WTC11 (cell line): ENCODE measurements at places on chromosomes 1 and 21.

- DNase-seq, result no peak
These were observed 198.5 kb downstream of the SMYD3 start for GRCh38 chr1:246308533-246309075.

- DNase-seq, result no peak
These were observed 221.5 kb upstream of the BRINP3 start for GRCh38 chr1:190699165-190699564.

DNA sequence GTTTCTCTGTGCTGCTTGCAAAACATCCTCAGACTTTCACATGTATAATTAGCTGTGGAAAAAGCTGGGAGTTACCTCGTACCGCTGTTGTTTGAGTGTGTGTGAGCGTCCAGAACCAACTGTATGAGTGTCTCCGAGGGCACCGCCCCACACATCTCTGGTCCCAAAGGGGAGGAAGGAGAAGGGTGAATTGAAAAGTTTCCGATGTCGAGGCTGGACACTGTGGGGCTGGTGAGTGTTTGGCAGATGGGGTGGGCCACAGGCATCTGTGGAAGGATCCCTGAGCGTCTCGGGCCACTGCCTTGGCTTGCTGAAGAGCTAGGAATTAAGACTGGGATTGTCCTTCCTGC, 1.2 kb downstream of the ATP2B4 start:
- peak; percentile 16 for DNase-seq

DNA sequence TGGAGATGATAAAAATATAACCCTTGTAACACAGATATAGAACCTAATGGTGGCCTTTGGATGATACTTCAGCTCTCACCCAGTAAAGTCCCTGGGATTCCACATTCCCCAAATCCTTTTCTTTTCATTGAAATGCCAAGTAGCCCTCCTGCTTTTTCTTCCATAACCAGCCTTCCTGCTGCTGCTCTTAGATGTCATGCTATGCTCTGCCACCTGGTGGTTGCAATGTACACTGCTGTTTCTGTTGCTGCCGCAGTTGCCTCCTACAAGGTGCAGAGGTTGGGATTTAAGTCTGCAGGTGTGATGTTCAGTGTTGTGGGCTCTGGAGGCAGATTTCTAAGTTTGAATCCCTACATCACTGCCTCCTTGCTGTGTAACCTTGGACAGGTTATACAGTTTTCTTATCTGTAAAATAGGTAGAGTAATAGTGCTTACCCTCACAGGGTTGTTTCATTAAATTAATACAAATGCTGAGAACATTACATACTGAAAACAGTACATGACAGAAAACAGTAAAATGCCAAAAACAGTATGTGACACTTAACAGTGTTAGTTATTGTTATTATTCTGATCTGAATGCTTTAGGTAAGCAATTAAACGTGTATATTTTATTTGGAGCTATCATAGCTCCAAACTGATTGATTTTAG, 64.3 kb downstream of the CAMSAP2 start:
- DNase-seq, result peak; percentile 94

DNA sequence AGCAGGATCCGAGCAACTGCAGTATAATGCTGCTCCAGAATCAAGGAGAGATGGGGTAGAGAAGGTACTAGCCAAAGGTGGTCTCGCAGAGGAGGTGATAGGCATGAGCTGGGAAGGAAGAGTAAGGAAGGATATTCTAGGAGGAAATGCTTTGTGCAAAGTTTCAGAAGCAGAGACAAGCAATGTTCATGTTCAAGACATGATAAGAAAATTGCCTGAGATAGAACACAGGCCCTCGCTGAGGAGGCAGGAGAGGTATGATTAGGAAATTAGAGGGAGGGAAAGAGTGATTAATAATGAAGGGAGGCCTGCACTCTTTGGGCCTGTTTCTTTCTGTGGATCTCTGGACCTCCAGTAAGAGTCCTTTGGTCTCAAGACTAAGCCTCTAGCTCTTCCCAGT, 12.9 kb upstream of the ETV3 start:
- DNase-seq, result no peak

GRCh38 chr1:47963568-47964358, 33.4 kb downstream of the TRABD2B start:
- DNase-seq, result no peak

DNA sequence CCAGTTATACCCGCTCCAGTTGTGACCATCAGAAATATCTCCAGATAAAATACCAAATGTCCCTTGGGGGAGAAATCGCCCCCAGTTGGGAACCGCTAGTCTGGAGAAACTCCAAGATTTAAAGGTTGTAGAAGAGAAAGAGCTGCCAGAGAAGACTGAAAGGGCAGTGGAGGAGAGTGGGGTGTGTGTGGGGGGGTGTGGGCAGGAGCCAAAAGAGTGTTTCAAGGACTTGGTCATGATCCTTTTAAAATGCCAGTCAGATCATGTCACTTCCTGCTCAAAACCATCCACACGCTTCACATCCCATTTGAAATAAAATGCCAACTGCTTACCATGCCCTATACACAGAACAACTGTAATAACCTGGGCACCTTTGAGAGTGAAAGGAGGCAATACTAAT, 3.4 kb upstream of the HEYL start:
- no peak for DNase-seq

- DNase-seq, result no peak
These were observed 214.9 kb upstream of the RAB4A start for GRCh38 chr1:229056046-229056445.

- no peak for DNase-seq
These were observed 79.1 kb upstream of the GPR88 start for GRCh38 chr1:100458661-100459357.

GRCh38 chr1:91790392-91790791, 95.6 kb downstream of the TGFBR3 start:
- DNase-seq, result no peak

- DNase-seq, result no peak
These were observed 21.6 kb upstream of the MAGOH start for GRCh38 chr1:53259932-53260331.

- no peak for DNase-seq
These were observed 230.3 kb downstream of the CENPF start for GRCh38 chr1:214833178-214833756.

DNA sequence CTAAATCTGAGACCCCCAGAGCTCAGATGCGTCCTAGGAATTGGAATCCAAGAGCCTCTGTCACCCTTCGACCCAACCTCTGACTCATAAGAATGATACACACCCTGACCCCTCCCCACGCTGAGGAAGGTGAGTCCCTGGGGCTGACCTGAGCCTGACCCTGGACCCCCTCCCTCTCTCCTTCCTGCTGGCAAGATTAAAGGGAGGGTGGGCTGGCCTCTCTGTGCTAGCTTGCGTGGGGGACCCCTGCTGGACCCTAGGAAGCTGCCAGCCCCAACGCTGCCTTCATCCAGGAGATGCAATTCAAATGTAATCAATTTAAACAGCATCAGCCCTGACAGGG, 627 bp downstream of the PLEKHA6 start:
- DNase-seq, result no peak

GRCh38 chr1:76048219-76048618, 26.3 kb upstream of the ST6GALNAC3 start:
- no peak for DNase-seq

DNA sequence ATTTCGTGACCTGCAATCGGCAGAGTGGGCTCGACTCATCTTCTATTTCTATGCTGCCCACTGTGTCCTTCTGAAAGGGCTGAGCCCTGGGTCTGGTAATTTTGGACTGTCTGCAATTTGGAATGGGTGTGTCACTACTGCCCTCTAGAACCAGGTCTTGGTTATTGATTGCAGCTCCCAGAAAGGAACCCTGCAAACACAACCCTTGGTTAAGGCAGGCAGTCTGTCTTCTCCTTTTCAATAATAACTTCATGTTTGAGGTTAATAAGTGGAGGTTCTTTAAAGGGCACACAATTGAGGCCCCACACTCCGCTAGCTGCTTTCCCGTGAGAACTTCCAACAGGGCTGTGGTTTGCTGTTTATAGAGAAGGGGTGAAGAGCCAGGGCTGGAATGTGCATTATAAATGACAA, 79.9 kb upstream of the LYST start:
- no peak for DNase-seq

DNA sequence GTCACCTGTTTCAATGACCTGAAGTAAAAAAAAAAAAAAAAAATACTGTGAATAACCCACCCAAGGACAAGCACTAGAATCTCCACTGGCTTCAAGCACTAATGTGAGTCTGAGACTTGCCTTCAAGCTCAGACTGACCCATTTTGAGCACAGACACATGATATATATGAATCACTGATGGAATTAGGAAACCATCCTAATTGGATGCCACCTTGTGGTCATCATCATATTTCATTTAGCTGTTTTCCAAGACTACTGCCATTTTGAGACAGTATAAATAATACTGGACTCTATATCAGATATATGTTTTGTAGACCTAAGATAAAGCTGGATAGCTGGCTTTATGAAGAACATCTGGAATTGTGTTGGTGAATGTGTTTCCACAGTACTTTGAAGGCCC, 1232.0 kb downstream of the KCNT2 start:
- no peak for DNase-seq

GRCh38 chr1:151581451-151581850, 30.4 kb upstream of the SNX27 start:
- DNase-seq, result no peak

DNA sequence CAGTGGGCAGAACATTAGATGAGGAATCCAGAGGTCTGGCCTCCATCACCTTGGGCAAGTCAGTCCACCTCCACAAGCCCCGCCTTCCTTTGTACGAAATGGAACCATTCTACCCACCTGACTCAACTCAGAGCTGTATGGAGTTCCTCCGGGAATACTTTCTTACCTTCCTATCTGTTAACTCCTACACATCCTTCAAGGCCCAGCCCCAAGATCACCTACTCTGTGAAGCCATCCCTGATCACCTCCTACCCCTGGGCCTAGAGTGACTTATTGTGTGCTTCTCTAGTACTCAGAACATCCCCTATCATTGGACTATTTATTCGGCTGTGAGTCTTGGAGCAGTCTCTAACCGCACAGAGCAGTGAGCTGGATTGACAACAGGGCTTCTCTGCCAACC, 66.7 kb downstream of the GLIS1 start:
- no peak for DNase-seq

GRCh38 chr1:214067853-214068703, 80.3 kb downstream of the PROX1 start:
- no peak for DNase-seq

- no peak for DNase-seq
These were observed 358.7 kb downstream of the BARHL2 start for GRCh38 chr1:90358448-90358847.

- no peak for DNase-seq
These were observed 18.9 kb upstream of the IPP start for GRCh38 chr1:45769261-45769932.

DNA sequence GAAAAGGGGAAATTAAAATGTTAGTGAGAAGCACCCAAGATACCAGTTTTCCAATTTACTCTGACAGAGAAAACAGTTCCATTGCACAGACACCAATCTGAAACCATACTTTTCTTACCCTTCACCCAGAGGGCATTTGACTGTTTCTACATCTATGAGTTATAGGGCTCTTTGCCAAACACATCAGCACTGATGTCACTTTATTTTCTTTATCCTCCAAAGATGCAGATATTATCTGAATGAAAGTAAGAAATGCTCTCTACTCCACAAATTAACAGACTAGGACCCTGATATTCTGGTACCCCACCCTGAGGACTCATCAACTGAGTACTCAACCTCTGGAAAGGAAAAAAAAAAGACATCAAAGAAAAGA, 24.2 kb upstream of the PEX19 start:
- no peak for DNase-seq

- DNase-seq, result no peak
These were observed 34.0 kb upstream of the RAP1A start for GRCh38 chr1:111585447-111586086.

- DNase-seq, result no peak
These were observed 259.3 kb upstream of the AJAP1 start for GRCh38 chr1:4395158-4395557.

DNA sequence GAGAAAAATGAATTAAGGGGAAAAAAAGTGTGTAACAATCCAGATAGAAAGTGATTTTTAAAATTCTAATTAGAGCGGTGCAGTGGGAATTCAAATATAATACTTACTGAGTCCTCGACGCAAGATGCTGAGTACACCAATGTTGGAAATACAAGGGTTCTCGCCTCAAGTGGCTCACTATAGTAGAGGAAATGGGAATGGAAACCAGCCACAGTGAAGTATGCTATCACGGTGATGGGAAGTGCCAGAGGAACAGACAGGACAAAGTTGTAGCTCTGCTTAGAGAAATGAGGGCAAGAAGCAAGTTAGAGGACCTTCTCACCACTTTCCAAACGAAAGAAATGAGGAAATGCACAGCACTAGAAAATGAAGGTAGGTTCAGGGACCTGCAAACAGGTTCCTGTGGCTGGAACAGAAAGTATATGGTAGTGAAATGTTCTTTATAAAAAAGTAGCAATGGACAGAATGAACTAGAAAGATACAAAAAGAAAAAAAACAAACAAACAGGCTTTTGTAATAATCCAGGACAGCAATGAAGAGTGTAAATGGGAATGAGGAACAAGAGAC, 13.5 kb downstream of the EGLN1 start:
- no peak for DNase-seq

DNA sequence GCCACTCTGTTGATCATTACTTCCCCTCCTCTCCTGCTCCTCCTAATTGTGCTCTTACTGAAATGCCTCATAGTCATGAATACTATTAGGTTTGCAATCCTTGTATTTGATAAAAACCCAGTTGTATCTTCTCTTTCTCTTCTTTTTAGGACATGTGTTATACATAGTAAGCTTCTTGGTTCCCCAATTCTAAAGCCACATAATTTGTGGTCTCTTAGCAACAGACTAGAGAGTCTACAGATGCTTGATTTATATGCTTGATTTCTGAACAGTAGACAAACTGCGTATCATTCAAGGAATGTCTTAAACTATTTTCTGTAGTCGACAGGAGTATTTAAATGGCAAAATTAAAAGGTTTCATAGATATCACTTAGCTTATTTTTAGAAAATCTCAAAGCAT, 1598.9 kb downstream of the PLA2G4A start:
- no peak for DNase-seq

GRCh38 chr21:42535602-42536171, 22.0 kb downstream of the SLC37A1 start:
- no peak for DNase-seq

DNA sequence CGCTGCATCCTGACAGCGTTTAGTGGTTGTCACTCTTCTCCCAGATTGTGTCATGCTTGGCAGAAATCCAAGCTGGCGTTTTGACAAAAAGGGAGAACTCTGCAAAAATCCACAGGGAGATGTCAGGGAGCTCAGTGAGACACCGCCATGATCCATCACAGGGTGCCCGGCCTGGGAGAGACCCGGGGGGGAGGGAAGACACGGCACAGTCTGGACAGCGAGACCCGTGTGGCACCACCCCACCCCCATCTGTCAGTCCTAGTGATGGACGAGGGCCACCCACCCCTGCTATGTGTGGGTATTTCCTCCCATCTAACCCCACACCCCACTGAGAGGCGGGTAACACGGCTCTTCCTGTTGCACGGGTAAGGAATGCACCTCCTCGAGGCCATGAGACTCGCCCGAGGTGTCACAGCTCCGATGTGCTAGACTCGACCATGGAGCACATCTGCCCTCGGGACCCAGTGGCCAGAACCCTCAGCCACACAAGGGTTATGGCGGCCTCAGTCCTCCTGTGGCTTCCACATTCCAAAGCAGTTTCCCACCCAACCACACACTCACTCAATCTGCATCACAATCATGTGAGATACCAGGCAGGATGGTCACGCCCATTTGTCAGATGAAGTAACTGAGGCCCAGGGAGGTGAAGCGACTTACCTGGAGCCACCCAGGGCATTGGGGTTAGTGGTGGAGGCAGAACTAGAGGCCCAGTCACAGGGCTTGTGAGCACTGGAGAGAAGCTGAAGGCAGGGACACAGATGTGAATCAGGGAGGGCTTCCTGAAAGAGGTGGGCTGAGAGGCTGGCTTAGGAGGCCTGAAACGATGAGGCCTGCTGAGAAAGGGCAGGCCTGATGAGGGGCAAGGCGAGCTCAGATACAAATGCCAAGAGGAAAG, 688.5 kb downstream of the MATN1 start:
- no peak for DNase-seq
